COLO829 (cell line): ENCODE measurements at places on chromosomes 1 and 21.

DNA sequence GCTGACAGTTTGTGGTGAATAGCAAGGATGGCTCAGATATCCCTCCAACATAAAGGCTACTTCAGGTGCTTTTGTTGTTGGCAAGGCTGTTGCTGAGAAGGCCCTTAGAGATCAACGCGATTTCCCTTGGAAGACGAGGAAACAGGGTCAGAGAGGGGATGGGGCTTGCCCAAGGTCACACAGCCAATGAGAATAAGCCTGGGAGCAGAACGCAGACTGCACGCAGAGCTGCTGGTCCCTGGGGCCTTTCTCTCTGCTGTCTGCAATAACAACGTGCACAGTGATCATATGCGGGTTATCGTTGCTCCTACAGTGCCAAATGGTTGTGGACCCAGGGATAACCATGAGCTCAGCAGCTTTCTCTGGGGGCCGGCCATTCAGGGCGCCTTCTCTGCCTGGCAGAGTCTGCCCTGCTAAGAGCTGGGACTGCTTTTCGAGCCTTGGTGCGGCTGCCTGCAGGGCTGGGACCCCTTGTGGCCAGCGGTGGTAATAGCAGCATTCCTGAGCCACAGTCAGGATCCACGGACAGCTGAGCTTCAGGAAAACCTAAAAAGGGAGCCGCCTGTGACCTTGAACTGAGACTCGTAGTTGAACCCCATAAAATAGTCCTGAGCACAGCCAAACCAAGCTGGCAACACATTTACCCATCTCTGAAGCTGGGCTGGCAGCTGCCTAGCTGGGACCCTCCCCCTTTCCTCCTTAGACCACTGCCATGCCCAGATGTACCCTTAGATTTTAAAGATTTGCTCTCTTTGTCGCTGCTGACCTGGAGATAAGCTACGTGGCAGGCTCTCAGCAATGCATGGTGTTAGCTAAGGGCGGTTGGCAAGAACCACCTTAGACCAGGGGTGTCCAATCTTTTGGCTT lies 39.8 kb downstream of the HTR6 start:
- DNase-seq = peak; percentile 83

- no peak for DNase-seq
Measured at GRCh38 chr1:169012416-169012815, 94.1 kb upstream of the ATP1B1 start.

DNA sequence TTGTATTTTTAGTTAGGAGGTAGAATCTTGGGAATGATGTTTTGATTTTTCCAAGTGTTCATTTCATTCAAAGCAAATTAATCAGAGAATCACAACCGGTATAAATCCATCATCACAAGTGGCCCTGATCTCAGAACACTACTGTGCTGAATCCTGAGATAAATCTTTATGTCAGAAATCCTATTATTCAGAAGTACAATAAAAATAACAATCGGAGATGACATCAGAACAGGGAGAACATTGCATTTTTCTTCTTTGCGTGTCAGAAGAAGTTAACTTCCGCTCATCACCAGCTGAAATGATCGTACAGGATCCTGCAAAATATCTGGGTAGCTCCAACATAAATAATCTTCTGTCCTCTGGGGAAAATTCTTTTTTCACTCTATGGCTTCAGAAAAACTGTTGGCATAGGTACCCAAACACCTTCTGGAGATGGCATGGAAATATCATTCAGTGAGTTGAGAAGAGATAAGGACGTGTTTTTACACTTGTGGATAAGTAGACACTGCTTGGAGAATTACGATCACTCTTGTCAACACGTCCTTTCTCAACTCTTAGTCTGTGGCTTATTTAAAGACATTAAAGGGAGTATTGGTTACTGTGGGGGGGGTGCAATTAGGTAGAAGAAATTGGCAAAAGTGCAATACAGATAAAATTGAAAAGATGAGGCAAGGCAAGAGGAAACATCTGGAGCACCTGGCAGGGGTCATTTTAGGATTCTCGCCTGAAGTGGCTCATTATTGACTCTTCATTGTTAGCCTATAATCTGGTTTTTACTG lies 46.9 kb upstream of the SMYD2 start:
- DNase-seq = no peak

GRCh38 chr21:30676737-30677136 lies 34.1 kb downstream of the KRTAP20-3 start:
- DNase-seq = no peak
